Bone marrow (tissue), 2 donors: ENCODE measurements at places on chromosomes 5 and 9.
A peak's percentile ranks its signal among the peaks of the same experiment; 100 is the strongest.

GRCh38 chr9:21570643-21571275 lies 88.6 kb upstream of the IFNE start:
- no peak for DNase-seq

GRCh38 chr5:87300176-87300575 lies 32.5 kb downstream of the RASA1 start:
- DNase-seq, result no peak

DNA sequence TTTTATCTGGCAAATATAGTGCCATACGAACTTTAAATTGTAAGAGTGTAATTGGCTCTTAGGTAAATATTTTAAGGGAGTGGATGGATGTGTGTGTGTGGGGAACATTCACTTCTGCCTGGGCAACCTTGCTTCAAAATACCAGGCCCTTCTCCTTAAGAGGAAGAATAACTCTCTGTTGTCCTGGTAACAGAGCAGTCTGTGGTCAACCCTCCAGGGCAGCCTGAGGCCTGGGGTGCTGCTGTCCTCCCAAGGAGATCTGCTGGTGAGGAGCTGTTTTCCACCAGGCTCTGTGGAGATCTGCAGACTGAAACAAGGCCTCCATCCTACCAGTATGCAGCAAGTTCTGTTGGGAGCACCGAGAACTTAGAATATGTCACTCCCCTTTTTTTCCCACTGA lies 325.2 kb downstream of the PSAT1 start:
- DNase-seq, result no peak

- DNase-seq, result no peak
Observed at GRCh38 chr5:169652057-169652456, 15.0 kb downstream of the DOCK2 start.

- DNase-seq, result no peak
Observed at GRCh38 chr9:77038281-77039036, 19.0 kb downstream of the FOXB2 start.

DNA sequence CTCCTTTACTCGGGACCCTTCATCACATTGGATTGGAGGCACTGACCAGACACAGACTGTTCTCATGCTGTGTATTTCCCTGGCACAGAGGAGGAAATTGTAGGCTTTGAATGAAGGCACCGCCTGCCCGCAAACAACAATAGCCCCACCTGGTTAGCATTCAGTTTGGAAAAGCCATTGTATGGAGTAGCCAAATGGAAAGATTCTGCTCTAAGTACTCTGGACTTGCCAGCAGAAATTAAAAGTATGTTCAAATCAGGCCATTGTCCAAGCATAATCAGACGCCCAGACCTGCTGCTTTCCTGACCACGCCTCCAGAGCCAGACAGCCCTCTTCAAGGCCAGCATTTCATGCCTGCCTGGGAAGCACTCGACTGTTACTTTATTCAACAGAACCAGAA lies 8.0 kb upstream of the SEMA4D start:
- no peak for DNase-seq

- DNase-seq, result no peak
Observed at GRCh38 chr5:57770039-57770438, 287.4 kb upstream of the ACTBL2 start.

DNA sequence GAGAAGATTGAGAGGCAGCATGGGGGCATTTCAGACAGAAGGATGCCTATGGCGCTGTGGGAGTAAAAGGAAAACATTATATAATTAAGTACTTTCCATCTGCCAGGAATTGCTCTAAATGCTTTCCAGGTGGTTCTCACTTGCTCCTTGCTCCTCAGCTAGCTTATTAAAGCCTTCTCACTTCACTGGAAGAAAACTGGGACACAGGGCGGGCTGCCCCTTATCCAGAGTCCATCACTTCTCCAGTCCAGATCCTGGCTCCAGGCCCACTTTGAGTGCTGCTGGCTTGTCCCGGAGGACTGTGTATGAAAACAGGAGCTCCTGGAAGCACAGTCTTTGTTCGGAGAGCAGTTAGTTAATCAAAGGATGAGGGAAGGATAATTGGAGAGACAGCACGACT lies 409.9 kb upstream of the ADAMTS16 start:
- no peak for DNase-seq

DNA sequence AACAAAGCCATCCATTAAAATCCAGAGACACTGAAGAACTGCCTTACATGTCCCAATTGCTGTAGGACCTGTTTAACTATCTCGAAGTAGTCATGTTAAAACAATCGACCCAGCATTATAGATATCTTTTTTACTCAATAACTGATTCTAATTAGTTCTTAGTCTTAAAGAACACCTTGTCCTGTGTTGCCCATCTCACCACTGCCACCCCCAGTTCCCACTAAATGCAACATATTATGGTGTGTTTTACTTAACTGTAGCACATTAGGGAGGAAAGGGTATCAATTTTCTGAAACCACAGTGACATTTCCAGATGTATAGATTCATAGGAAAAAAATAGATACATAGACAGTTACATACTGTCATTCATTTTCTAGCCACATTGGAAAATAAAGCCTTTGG lies 221.2 kb downstream of the MEF2C start:
- DNase-seq, result no peak

DNA sequence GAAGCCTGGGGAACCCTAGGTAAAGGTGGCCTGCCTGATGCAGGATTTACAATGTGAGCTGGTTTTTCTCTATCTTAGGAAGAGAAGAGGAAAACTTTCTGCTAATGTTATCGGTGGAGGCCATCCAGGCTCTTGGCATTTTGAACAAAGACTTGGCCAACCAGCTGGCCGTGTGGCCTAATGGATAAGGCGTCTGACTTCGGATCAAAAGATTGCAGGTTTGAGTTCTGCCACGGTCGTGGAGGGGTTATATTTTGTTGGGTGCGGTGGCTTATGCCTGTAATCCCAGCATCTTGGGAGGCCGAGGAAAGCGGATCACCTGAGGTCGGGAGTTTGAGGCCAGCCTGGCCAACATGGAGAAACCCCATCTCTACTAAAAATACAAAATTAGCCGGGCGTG lies 9.6 kb downstream of the C9orf152 start:
- DNase-seq, result no peak

- no peak for DNase-seq
Observed at GRCh38 chr9:110104261-110104809, 103.6 kb downstream of the C9orf152 start.

DNA sequence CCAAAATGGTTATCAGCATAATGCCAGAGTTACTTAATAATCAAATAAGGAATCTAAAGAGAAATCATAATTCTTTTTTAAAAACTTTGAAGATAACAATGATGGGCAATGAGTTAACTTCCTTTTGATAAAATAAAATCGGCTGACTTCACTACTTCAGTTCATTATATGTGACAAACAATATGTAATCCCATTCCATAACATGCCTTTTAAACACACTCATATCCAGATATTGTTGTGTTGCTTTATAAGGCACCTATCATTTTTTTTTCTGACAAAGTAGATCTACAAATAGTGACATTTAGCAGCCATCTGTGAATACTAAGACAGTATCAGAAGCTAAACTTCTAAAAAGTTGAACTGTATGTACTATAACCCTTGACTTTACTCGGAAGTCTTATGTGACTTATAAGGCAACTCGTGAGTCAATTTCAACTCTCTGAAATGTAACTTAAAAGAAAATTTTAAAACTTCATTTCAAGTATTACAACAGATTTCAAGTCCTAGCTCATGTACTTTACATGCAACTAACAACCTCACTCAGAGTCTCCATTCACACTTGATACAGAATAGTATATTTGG lies 7.5 kb downstream of the ADAMTS6 start:
- no peak for DNase-seq

DNA sequence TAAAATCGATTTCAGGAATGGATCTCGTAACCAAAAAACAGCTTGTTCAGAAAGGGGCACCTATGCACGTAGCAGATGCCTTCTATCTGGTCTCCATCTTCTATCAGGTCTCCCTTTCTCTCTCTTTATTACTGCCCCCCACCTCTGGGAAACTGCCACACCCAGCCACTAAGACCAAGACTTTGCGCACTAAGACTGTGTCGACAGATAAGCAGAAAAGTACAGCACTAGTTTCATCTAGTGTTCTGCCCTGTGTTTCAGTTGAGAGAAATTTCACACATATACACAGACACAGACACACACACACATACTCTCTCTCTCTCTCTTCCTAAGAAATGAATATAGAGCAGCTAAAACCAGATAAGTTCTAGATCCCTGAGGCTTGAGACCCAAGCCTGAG lies 210.1 kb upstream of the MAP3K1 start:
- DNase-seq, result no peak

DNA sequence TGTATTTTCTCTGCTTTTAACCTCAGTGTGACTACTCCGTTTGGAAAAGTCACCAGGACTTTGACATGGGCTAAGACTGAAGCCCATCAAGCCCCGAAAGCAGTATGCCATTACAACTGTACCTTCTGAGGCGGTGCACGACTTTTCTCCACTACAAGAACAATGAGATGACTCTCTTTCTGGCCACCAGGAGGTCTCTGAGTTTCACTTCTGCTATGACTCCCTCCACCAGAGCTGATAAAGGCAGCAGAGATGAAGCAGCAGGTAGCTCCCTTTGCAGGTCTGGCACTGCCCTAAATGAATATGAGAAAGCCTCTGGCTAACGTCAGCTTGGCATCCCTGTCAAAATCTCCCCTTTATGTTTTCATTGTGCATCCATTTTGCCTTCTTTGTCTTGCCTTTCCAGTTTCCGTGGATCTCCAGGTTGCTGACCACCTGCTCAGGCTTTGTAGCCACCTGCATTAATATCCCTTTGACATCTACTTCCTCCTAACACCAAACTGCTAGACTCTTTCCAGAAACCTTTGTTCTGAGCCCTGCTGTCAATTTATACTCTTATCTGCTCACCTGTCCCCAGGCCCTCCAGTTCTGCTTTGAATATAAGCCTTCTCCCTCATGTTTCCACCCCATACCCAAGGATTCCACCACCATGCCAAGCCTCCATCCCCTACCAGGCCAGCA lies 221.7 kb downstream of the ZNF608 start:
- no peak for DNase-seq

DNA sequence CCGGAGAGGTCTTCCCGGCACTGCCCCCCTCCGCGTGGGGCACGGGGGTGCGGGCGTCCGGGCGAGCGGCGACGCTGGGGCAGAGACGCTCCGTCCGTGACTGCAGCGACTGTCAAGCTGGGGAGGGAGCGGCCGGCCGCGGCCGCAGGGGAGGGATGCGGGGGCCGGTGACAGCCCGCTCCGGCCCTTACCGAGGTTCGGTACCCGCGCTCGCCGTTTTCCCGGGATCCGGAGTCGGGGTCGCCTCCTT lies 400 bp downstream of the KDM4C start:
- DNase-seq, result no peak

- no peak for DNase-seq
Observed at GRCh38 chr9:117929868-117930267, 225.7 kb downstream of the TLR4 start.

DNA sequence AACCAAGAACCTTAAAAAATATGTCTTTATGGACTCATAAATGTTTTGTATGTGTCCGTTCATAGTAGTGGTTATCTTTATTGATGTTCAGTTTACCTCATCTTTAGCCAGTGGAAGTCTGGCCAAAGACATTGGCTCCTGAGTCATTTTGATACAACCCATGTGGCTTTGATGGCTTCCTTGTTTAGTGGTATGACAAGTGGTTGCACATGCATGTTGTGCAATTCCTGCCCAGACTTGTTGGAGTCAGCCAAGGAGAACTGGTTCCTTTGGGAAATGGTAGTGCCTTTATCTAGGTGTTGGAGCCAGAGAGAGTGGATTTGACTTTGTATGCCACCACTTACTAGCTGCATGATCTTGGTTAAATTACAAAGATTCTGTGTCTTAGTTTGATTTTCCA lies 94.3 kb downstream of the RPS23 start:
- no peak for DNase-seq

GRCh38 chr5:54415896-54416601 lies 39.5 kb upstream of the HSPB3 start:
- DNase-seq, result no peak

DNA sequence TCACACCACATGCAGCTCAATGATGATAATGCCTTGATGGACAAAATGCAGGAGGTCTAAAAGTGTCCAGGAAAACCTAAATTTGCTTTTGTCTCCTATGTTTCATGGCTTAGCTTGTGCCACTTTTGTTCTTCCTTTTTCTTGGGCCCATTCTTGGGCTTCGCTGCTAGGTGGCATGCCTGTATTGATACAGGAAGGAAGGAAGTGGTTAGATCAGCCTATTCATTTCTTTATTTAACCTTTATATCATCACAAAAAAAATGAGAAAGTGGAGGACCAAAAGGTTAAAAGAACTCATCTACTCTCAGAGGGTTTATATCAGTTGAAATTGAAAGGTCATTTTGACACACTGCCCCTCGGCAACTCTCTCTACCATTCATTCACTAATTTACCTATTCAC lies 260.2 kb downstream of the ARHGAP26 start:
- DNase-seq, result peak; percentile 50

DNA sequence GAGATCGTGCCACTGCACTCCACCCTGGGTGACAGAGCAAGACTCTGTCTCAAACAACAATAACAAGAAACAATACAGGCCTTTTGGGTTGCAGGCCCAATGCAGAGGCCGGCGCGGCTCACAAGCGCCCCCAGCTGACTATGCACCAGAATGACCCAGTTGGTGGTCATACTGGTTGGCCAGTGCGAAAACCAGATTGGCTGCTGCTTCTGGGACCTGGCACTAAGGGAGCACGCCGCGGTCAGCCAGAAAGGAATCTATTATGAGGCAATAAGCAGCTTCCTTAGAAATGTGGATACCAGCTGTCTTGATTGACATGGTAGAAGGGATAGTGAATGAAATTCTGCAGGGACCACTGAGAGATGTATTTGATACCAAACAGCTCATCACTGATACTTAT lies 35.0 kb downstream of the RANBP17 start:
- no peak for DNase-seq

GRCh38 chr5:42719034-42719433 lies 37.6 kb upstream of the CCDC152 start:
- no peak for DNase-seq

- no peak for DNase-seq
Observed at GRCh38 chr5:54093081-54093492, 217.3 kb downstream of the ARL15 start.

DNA sequence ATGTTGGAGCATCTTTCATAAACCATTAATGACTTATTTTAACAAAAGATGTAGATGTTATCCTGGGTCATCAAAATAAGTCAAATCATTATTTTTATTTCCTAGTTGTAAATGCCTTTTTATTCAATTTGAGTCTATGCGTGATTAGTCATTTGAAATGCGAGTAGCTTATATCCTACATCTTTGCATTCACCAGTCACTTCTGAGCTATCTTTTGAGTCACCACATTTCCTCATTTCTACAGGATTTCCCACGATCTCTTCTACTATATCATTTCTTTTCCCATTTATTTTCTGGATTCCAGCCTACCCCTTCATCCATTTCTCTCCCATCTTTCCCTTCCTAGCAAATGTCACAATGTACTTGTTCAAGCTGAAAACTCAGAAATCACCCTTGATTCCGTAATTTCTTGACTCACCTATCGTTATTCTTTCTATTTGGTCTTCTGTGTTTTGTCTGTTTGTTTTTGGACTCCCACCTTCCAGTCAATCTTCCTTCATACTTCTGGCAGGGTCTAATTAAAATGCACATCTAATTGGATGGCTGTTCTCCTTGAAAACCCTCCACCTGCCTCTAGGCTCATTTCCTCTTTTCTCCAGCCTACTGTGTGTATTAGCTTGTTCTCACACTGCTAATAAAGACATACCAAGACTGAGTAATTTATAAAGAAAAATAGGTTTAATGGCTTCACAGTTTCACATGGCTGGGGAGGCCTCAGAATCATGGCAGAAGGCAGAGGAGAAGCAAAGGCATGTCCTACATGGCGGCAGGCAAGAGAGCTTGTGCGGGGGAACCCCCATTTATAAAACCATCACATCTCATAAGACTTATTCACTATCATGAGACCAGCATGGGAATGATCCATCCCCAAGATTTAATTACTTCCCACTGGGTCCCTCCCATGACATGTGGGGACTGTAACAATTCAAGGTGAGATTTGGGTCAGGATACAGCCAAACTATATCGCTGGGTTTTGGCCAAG lies 112.4 kb downstream of the MEF2C start:
- no peak for DNase-seq
